ENCODE measurements at places on chromosomes 11 and 22.

- DNase-seq: no peak
These were observed 109.6 kb upstream of the CHORDC1 start for GRCh38 chr11:90332415-90332814.

DNA sequence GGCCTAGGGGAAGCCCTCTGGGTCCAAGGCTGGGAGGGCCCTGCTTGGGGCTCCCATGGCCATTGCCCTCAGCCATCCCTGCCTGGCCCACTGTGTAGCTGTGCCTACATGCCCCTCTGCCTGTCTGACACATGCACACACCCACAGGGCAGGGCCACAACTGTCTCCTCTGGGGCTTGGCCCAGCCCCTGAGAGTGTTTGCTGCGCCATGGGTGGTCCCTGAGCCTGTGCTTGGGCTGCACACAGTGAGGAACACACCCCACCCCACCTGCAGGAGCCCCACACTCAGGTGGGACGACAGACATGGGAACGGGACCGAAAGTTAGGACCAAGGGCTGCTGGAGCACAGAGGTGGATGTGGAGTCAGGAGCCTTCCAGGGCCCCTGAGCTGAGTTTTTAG lies 489.5 kb downstream of the TBC1D22A start:
- no peak for DNase-seq

- DNase-seq: no peak
These were observed 81.9 kb upstream of the HEPHL1 start for GRCh38 chr11:93939084-93939760.

DNA sequence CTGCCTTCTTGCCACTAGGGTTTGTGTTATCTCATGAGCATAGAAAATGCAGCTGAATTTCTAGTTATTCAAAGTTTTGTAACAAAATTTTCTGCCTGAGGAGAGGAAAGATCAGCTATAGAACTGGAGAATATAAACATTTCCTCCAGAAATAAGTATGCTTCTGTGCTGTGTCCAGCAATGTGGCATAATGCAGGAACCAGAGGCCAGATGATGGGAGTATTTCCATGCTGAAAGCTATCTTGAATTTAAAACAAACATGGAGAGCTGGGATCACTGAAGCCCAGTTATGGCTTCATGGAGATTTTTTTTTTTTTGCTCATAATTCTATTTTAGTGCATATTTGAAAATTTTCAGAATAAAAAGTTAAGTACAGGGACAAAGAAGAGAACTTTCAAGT lies 608.2 kb downstream of the SOX6 start:
- no peak for DNase-seq

Data from NCI-H1694 treated with DMSO at 0.1 percent for 48 hours (cell line).